ENCODE measurements at places on chromosomes 12 and 14. TPM values are rescaled to one million over a fixed set of nuclear protein-coding genes. Genes with fewer than 3 reads are reported as not detected.

Gene SLC2A14
- 0.25 TPM for total RNA-seq

Gene ENDOU
- total RNA-seq = not detected

Gene PLEKHG7
- total RNA-seq = not detected

Gene IL22
- not detected for total RNA-seq

Gene CCDC177
- not detected for total RNA-seq
